ENCODE measurements at places on chromosomes 12 and 14. TPM values are rescaled to one million over a fixed set of nuclear protein-coding genes. Genes with fewer than 3 reads are reported as not detected.

- DNase-seq, result no peak
- no peaks in the 10 kb centered on the region for H3K36me3 ChIP-seq
- no peak overlapping the region for H3K4me3 ChIP-seq
- H3K27ac ChIP-seq, result no peak overlapping the region
- no peaks in the 10 kb centered on the region for H3K4me1 ChIP-seq
Measured at GRCh38 chr12:131674373-131674772, 36.5 kb upstream of the SFSWAP start.

DNA sequence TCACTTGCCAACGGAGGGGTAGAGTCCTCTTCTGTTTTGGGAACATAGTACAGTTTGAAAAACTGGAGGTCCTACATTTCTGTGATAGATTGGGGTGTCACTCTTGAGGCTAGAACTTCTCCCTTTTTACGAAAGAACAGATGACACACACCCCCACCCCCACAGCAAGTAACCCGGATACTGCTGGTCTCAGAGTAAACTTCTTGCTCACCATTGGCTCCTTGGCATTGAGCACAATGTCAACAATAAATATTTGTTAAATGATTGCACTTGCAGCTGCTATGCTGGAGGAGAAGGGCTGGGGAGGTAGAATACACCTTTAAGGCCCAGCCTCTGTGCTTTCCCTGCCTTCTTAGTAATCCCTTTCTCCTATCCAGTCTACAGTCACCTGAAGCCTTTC lies 149.8 kb downstream of the TGFB3 start:
- no peak for DNase-seq
- no peak overlapping the region for H3K27ac ChIP-seq
- H3K4me3 ChIP-seq, result no peak overlapping the region
- H3K27me3 ChIP-seq, result no peaks in the 10 kb centered on the region
- peaks cover 11% of the 10 kb centered on the region for H3K36me3 ChIP-seq

DNA sequence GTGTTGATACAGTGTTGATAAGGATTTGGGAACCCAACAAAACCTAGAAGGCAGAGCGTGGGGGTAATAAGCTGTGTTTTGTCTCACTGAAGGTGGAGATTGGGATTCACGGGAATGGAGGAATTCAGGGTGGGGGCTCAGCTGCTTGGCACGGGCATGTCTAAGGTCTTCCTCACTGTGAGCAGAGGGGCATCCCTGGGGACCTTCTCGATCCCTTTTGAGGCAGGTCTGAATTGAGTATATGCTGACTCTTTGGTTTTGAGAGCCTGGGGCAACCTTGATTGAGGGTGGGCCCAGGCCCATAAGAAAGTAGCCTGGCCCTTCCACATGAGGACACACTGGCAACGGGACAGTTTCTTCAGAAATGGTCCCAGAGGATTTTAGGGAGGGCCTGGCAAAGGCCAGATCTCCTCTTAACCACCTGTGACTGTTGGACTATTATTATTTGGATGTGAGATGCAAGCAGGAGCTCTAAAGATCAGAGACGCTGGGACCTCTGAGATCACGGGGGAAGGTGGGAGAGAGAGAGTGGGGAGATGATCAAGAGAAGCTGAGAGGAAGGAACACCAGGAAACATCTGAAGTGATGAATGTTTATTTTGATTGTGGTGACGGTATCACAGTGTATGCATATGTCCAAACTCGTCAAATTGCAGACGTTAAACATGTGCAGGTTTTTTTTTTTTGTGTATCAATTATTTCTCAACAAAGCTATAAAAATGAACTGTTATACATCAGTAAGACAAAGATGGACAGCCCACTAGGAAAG lies 48.4 kb downstream of the SMIM41 start:
- H3K36me3 ChIP-seq, result no peaks in the 10 kb centered on the region
- DNase-seq, result no peak
- no peak overlapping the region for H3K27ac ChIP-seq
- H3K4me3 ChIP-seq, result no peak overlapping the region
- peaks cover 3% of the 10 kb centered on the region for H3K27me3 ChIP-seq

GRCh38 chr12:47184229-47184628 lies 104.5 kb upstream of the AMIGO2 start:
- DNase-seq, result no peak
- no peak overlapping the region for H3K27ac ChIP-seq
- H3K36me3 ChIP-seq, result peaks cover 23% of the 10 kb centered on the region
- no peaks in the 10 kb centered on the region for H3K27me3 ChIP-seq

DNA sequence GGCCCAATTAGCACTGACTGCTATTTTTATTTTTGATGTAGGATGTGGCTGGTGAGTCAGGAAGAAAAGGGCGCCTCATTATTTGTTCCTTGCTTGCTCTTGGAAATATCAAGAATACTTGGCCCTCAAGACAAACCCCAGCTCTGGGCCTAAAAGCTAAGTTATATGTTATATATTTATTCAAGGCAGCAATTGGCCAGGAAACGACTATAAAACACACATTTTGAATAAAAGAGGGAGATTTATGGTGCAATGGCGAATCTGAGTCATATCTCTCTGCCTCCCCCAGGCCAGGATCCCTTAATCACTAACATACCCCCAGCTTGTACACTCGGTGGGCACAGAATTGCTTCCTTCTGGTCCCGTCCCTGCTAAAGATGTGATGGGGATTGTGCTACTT lies 63.3 kb downstream of the TBX5 start:
- H3K27ac ChIP-seq, result no peak overlapping the region
- H3K27me3 ChIP-seq, result no peaks in the 10 kb centered on the region
- no peak for DNase-seq

Gene KRT79
- not detected for total RNA-seq

- H3K27ac ChIP-seq, result no peak overlapping the region
- DNase-seq, result no peak
- H3K27me3 ChIP-seq, result peaks cover 26% of the 10 kb centered on the region
- no peak overlapping the region for H3K4me3 ChIP-seq
Measured at GRCh38 chr14:60599727-60600126, 49.5 kb downstream of the SIX1 start.

- no peaks in the 10 kb centered on the region for H3K4me1 ChIP-seq
- no peak overlapping the region for H3K27ac ChIP-seq
- H3K4me3 ChIP-seq, result no peak overlapping the region
- no peaks in the 10 kb centered on the region for H3K36me3 ChIP-seq
- no peak for DNase-seq
Measured at GRCh38 chr12:86551146-86551571, 295.0 kb upstream of the MGAT4C start.

Gene TAS2R43
- total RNA-seq, result not detected

Measured in activated CD4-positive, alpha-beta memory T cell treated with anti-CD3 and anti-CD28 coated beads for 36 hours (primary cell).